ENCODE measurements at places on chromosomes 12 and 14.

GRCh38 chr12:124497658-124498057 is 69.8 kb downstream of the NCOR2 start:
- no peak for DNase-seq

DNA sequence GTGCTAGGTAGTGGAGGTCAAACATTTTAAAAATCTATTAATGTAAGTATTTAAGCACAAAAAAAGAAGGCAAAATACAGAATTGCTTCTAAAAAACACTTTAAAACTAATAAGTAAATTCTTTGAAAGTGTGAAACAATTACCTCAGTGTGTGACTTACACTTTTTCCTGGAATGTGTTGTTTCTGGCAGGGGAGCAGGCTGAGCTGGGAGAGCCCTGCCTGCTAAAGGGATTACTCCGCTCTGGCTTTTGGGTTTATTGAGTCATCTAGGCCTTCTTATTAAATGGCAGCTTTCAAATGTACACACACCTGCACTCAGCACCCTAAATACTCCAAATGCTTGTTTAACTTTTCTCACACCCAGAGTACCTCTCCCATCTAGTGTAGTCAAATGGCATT is 279.8 kb downstream of the AKAP6 start:
- DNase-seq = no peak

GRCh38 chr14:33634631-33635030 is 316.2 kb downstream of the EGLN3 start:
- DNase-seq = no peak

GRCh38 chr12:117774941-117775775 is 193.6 kb downstream of the KSR2 start:
- DNase-seq = no peak
